H54 (cell line): ENCODE measurements at places on chromosomes 3 and 15.

DNA sequence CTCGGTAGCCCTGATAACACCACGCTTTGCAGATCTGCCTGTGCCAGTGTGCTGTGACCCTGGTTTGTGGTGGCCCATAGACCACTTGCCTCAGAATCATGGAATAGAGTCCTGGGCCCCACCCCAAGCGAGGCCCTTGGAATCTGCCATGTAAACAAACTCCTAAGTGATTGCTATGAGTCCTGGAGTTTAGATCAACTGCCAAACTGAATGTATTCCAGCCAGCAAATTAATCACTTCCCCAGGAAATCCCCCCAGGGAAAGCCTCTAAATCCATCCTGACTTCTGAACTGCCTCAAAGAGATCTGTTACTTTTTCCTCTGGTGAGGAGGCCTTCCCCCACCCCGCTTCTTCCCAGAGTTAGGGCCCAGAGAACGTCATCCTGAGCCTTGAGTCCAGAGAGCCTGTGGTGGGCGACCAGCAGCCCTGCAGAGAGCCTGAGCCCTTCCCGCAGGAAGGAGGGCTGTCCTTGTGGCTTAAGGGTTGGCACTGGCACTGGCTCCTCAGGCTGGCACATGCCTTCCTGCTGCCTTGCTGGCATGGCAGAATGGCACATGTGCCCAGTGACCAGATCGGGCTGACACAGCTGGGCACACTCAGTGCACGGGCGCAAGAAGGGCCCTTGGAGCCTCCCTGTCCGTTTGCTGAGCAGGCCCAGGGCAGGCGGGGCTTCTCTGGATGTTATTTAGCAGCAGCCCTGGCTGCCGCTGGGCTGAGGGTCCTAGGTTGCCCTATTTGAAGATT lies 50.6 kb upstream of the PLXNA1 start:
- no peak for DNase-seq

GRCh38 chr3:149670742-149671492 lies 13.1 kb upstream of the WWTR1 start:
- no peak for DNase-seq

- no peak for DNase-seq
Observed at GRCh38 chr3:197149-197827, 725 bp downstream of the CHL1 start.

DNA sequence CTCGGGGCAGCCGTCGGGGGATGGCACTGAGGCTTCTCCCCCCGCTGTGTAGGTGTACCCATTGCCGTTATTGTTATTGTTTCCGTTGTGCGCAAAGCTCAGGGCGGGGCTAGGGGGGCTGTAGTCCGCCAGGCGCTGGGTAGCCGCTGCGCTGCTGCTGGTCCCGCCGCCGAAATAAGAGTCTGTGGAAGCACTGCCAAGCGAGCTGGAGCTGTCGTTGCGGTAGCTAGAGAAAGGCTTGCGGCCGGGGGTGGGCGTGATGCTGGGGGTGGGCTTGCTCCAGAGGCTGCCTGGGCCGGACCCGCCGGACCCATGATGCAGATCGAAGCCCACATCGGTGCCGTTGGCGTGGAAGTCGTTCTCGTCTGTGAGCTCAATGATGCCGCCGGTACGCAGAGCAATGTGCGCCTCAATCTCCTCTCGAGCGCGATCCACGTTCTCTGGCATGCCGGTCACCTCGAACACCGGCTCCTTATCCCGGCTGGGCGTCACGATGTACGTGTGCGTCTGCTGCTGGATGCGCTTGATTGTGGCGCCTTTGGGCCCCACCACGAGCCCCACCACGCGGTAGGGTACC lies 1.9 kb downstream of the MEX3B start:
- no peak for DNase-seq

DNA sequence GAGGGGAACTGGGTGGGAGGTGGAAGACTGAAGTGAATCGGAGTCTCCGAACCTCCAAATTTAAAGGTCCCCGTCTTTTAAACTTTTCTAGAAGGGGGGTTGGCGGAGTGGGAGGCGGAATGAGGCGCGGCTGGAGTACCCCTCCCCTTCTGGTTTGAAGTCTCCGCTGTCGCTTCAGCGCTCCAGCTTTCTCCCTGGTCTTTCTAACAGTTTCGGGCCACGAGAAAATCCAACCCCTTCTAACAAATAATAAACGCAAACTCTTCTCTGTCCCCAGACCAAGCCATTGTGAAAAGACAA lies 2.5 kb upstream of the MECOM start:
- no peak for DNase-seq
